ENCODE measurements at places on chromosomes 12 and 14. TPM values are rescaled to one million over a fixed set of nuclear protein-coding genes. Genes with fewer than 3 reads are reported as not detected.

- DNase-seq, result no peak
- H3K27ac ChIP-seq, result no peak overlapping the region
- no peaks in the 10 kb centered on the region for H3K36me3 ChIP-seq
- H3K27me3 ChIP-seq, result peaks cover 3% of the 10 kb centered on the region
Measured at GRCh38 chr14:103960457-103961055, 18.2 kb upstream of the RD3L start.

DNA sequence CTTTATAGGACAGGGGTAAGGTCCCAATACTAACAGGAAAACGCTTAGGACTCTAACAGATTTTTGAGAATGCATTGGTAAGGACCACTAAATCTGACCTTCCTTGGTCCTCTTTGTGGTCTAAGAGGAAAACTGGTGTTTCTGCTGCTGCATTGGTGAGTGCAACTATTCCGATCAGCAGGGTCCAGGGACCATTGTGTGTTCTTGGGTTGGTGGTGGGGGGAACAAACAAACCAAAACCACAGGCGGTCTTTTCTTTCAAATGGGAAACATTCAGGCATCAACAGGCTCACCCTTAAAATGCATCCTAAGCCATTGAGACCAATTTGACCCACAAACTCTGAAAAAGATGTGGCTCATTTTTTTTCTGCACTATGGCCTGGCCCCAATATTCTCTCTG, 20.7 kb downstream of the EPYC start:
- no peak overlapping the region for H3K27ac ChIP-seq
- no peaks in the 10 kb centered on the region for H3K36me3 ChIP-seq
- DNase-seq, result no peak
- no peaks in the 10 kb centered on the region for H3K4me1 ChIP-seq
- no peaks in the 10 kb centered on the region for H3K27me3 ChIP-seq

- no peak overlapping the region for H3K27ac ChIP-seq
- no peaks in the 10 kb centered on the region for H3K36me3 ChIP-seq
- no peaks in the 10 kb centered on the region for H3K4me1 ChIP-seq
- H3K4me3 ChIP-seq, result no peak overlapping the region
Measured at GRCh38 chr14:79464468-79464867, 746.8 kb downstream of the DIO2 start.

DNA sequence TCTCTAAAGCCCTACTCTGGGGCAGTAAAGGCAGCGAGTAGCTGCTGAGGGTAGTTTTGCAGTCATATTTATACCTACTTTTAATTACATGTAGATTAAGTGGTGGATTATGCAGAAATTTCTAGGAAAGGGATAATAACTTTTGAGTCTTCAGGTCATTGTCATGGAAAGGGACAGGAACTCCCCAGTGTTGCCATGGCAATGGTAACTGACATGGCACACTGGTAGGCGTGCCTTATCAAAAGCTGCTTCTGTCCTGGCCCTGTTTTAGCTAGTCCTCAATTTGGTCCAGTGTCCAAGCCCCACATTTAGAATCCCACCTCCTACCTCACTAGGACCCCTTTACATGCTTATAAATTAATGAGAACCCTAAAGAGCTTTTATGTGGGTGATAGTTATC, 303.1 kb downstream of the VRK1 start:
- H3K4me3 ChIP-seq, result no peak overlapping the region
- no peak for DNase-seq
- no peaks in the 10 kb centered on the region for H3K4me1 ChIP-seq
- H3K27ac ChIP-seq, result no peak overlapping the region
- no peaks in the 10 kb centered on the region for H3K27me3 ChIP-seq

- H3K36me3 ChIP-seq, result no peaks in the 10 kb centered on the region
- H3K27ac ChIP-seq, result no peak overlapping the region
- no peaks in the 10 kb centered on the region for H3K27me3 ChIP-seq
- no peak overlapping the region for H3K4me3 ChIP-seq
- no peaks in the 10 kb centered on the region for H3K4me1 ChIP-seq
Measured at GRCh38 chr12:83250866-83251265, 564.2 kb downstream of the TMTC2 start.

DNA sequence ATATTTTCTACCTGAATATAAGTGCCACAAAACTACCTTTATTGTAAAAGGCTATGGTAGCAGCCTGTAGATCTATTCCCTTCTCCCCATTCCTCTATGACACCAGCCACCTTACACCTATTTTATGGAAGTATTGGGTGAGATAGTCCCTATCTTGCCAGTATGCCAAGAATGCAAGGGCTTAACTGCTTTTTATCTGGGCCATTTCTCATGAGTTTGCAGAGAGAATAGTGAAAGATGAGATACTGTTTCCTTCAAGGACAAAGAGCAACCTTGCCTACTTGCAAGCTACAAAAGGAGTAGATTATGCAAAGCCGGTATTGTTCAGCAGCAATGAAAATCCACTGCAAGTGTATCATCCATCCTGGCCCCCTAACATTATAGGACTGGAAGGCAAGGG, 1775.6 kb upstream of the SEL1L start:
- DNase-seq, result no peak
- H3K27me3 ChIP-seq, result no peaks in the 10 kb centered on the region
- no peaks in the 10 kb centered on the region for H3K4me1 ChIP-seq
- no peak overlapping the region for H3K4me3 ChIP-seq
- H3K27ac ChIP-seq, result no peak overlapping the region

DNA sequence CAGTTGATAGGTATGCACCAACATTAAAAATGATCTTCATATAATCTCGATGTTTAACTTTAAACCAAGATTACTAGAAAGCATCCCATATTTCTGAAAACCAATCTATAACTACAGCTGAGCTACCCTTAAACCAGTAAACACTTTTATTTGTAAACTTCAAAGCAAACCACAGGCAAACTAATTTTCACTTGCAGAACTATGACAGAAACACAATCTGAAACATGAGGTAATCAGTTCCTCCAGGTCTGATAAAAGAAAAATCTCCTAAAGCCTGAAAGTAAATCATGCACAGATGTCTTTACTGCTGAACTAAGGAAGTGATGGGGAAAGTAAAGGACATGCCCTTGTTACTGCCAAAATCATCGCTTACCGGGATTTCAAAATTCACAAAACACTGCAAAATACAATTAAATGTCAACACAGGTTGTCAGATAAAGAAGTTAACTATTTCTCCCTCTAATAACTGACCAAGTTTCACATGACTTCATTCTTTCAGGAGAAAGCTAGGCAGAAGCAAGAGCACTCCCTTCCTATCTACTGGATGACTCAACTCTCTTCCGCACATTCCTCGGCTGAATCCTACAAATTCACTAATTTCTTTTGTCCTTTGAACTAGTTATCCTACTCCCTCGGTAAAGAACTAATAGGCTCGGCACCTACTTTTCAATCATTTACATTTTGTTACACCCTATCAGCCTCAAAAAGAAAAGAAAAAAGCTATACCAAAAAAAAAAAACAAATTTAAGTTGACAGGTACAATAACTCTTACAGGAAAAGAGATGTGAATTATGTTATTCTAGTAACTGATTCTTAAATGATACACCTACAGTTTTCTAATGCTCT, 1.4 kb downstream of the EEA1 start:
- peak overlapping the region; percentile 33 for H3K4me3 ChIP-seq
- DNase-seq, result no peak
- no peaks in the 10 kb centered on the region for H3K36me3 ChIP-seq
- H3K4me1 ChIP-seq, result peaks cover 27% of the 10 kb centered on the region
- no peaks in the 10 kb centered on the region for H3K27me3 ChIP-seq
- peak overlapping the region; percentile 74 for H3K27ac ChIP-seq

GRCh38 chr12:48996794-48997718, 2.1 kb downstream of the DDN start:
- peak overlapping the region; percentile 50 for H3K4me3 ChIP-seq
- no peak overlapping the region for H3K27ac ChIP-seq
- H3K27me3 ChIP-seq, result peaks cover 36% of the 10 kb centered on the region

DNA sequence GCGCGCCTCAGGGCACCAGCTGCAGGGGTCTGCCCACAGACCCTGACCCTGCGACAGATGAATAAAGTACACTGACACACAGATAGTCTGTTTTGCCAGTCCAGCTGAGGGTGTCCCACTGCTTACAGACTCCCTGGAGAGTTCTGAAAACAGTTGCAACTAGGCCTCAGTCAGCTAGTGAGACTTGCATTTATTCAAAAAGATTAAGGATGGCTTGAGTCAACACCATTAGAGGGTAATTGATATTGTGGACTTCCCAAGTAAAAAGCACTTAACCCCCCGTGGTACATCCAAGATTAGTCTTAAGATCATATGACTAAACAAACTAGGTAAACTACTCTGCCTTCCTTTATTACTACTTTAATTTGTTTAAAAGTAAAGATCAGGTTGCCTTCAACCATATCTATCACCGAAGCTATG, 11.1 kb upstream of the PSEN1 start:
- peaks cover 8% of the 10 kb centered on the region for H3K36me3 ChIP-seq
- H3K4me1 ChIP-seq, result no peaks in the 10 kb centered on the region
- H3K27ac ChIP-seq, result no peak overlapping the region
- no peak for DNase-seq
- H3K4me3 ChIP-seq, result no peak overlapping the region

- no peak overlapping the region for H3K4me3 ChIP-seq
- H3K27me3 ChIP-seq, result no peaks in the 10 kb centered on the region
- no peak for DNase-seq
- H3K36me3 ChIP-seq, result peaks cover 5% of the 10 kb centered on the region
Measured at GRCh38 chr12:30687265-30687986, 8.2 kb downstream of the IPO8 start.

GRCh38 chr12:49615725-49616124, 7.6 kb upstream of the PRPF40B start:
- H3K27ac ChIP-seq, result no peak overlapping the region
- H3K27me3 ChIP-seq, result no peaks in the 10 kb centered on the region
- DNase-seq, result no peak
- H3K4me3 ChIP-seq, result no peak overlapping the region

- peak overlapping the region; percentile 99 for H3K27ac ChIP-seq
- no peak for DNase-seq
- H3K36me3 ChIP-seq, result peaks cover 6% of the 10 kb centered on the region
- H3K4me1 ChIP-seq, result peaks cover 41% of the 10 kb centered on the region
Measured at GRCh38 chr14:35121026-35121886, 534 bp downstream of the PPP2R3C start.

DNA sequence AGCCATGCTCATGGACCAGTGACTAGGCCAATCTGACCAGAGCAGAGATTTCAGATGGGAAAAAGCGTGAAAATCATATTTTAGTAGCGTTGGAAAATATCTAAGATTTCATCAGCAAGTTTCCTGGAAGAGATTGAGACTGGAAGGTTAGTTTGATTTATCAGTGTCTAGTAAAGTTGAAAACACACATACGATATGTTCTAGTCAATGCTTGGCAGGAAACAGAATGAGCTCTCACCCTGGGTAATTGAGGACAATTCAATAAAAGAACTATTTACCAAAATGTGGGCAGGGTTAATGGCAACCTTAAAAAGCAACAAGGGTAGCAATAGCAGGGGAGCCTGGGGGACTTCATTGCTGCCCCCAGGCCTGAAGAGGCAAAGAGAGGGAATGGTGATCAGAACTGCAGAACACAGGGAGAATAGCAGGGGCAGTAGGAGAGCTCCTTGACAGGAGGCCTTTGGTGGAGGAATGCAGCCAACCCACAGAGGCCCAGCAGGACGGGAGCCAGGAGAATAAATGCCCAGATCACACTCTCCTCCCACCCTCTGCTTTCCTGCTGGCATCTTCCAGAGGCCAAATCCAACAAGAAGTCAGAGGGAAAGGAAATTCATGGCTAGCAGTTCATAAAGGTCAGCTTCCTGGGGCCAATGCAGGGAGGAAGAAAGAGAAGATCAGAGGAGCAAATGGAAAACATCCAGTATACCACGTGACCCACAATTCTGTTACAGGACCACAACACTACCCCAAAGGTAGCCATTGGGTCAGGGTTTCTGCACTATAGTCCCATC, 27.6 kb upstream of the LRP6 start:
- no peaks in the 10 kb centered on the region for H3K27me3 ChIP-seq
- DNase-seq, result no peak
- H3K4me1 ChIP-seq, result no peaks in the 10 kb centered on the region
- H3K36me3 ChIP-seq, result no peaks in the 10 kb centered on the region
- no peak overlapping the region for H3K4me3 ChIP-seq

Gene RNF212B
- not detected for total RNA-seq

Gene GZMB
- total RNA-seq, result 2,724 TPM

Gene AGAP2
- total RNA-seq, result 29.9 TPM

Gene MYO1H
- not detected for total RNA-seq

All from CD8-positive, alpha-beta memory T cell (primary cell).